Left renal cortex interstitium (tissue), 4 donors: ENCODE measurements at places on chromosomes 12 and 14.

GRCh38 chr14:59306775-59307174, 118.3 kb downstream of the DAAM1 start:
- DNase-seq, result no peak

DNA sequence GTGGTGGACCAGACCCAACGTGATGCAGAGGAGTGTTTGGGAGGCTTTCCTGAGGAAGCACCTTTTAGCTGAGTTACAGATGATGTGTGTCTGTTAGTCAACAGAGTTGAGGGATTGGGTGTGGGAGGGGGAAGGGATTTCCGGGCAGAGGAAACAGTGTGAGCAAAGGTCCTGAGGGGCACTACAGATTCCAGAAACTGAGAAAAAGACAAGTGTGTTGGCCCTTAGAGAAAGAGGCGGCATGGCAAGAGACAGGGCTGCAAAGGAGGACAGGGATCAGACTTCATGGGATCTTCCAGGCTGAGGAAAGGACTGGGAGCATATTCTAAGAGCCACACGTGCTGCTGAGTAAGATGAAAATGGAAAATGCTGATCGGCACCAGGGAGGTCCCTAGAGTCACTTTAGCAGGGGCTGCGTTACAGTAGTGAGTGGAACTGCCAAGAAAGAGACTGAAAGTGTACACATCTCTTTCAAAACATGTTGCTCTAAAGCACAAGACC, 9.4 kb upstream of the RPS6KL1 start:
- no peak for DNase-seq

GRCh38 chr12:115541891-115542421, 735.5 kb downstream of the MED13L start:
- DNase-seq, result no peak

DNA sequence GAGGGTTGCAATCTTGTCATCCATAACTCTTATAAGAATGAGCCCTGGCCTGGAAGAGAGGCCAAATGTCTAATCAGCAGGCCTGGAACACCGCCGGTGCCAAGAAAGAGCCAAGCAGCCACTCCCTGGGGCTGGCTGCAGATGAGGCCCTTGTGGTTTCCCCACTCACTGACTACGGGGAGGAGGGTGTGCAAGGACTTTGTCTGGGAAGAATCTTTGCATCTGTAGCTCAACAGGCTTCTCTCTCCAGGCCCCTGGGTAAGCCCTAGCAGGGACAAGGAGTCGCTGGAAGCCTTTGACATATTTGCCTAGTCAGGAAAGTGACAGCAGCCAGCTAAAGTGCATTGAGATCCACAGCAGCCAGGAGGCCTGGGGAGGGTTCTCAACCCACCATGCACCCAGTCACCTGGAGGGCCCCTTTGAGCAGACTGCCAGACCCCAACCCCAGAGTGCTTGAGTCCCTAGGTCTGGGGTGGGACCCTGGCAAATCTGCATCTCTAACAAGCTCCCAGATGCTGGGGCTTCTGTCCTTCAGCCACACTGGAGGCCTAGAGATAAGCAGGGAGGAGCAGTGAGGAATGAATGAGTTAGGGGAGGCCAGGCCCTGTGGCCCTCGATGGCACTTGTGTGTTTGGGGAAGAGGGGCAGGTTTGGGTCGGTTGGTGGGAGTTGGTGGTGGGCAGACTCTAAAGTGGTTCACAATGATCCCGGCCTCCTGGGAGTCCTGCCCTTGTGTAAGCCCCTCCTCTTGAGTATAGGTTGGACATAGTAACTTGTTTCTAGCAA, 13.9 kb upstream of the LRTM2 start:
- DNase-seq, result no peak

- no peak for DNase-seq
Measured at GRCh38 chr12:9961106-9961505, 10.1 kb upstream of the CLEC12A start.

- DNase-seq, result no peak
Measured at GRCh38 chr12:52494518-52494917, 1.5 kb upstream of the KRT6A start.

- DNase-seq, result no peak
Measured at GRCh38 chr14:27605282-27605681, 1007.4 kb upstream of the NOVA1 start.

DNA sequence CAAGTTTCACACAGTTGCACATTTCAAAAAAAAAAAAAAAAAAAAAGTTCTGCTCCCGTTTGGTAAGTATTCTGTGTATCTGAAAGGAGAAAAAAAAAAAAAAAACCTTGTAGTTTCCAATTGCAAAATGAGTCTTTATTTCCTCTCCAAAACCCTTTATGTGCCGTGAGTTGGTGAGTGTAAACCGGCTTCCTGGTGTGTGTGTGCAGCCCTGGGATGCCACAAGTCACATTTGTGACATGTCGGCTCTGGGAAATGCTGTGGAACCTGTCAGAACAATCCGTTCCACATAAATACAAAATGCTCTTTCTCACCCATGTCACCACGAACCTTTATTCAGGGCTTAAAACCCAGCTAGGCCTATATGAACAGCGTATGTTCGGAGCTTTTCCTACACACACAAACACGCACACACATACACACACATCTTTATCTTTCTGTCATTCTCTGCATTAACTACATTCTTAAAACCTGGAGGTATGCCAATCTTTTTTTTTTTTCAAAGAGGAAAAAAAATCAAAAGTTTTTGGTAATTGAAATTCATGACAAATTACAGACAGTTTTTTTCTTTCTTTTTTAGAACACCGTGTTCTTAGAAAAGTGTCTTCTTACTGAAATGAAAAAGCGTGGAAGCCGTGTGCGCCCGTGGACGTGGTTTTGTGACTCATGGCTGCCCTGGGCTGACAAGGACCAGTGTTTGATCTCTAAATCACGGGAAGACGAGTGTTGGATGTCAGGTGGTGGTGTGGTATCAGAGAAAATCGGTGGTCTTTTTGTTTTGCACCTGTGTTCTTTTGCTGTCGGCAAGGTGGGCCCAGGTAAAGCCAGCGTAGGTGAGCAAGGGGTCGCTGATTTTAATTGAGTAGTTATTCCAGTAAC, 612.0 kb downstream of the VRK1 start:
- DNase-seq, result no peak

- DNase-seq, result peak; percentile 44
Measured at GRCh38 chr12:13135371-13136178, 32.1 kb upstream of the GSG1 start.

GRCh38 chr12:51442324-51442723, 17.7 kb downstream of the SLC4A8 start:
- DNase-seq, result no peak

GRCh38 chr12:76532520-76532919, 27.1 kb downstream of the OSBPL8 start:
- no peak for DNase-seq

- no peak for DNase-seq
Measured at GRCh38 chr14:61513986-61514830, 181.1 kb upstream of the HIF1A start.

GRCh38 chr14:105859717-105860614, 333.6 kb downstream of the TMEM121 start:
- no peak for DNase-seq

DNA sequence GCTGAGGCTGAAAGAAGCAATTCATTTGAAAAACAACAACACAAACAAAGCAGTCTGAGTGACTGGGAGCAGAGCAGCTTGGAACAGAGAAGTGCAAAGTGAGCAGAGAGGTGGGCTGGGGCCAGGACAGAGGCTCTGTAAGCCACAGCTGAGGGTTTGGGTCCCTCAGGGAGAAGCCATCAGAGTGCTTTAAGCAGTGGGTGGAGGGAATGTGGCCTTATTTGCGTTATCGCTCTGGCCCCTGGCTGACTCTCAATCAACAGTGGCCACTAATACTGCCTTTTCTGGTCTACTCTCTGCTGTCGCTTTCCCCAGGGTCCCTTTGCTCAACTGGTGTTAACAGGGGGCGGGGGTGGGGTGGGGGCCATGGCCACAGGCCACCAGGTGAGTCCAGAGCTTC, 44.2 kb downstream of the IRF2BPL start:
- no peak for DNase-seq

GRCh38 chr12:116420227-116420880, 138.8 kb upstream of the MAP1LC3B2 start:
- DNase-seq, result no peak

- DNase-seq, result no peak
Measured at GRCh38 chr14:97916669-97917568, 1119.7 kb downstream of the VRK1 start.

DNA sequence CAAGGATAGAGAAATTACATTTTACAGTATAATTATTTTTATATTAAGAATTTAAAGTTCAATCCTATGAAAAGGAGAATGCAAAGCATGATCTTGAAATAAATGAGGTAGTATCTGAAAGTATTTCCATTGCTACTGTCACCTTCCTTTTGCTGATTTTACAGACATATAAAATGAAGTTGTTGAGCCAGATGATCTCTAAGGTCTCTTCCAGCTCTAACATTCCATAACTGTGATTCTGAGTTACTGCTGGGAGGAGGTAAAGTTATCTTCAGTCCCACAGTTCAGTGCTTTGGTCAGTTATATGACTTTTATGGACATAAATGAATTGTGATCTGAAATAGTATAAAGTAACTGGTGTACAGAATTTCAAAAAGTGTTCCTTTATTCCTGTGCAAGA, 52.8 kb downstream of the SLC38A6 start:
- DNase-seq, result no peak

DNA sequence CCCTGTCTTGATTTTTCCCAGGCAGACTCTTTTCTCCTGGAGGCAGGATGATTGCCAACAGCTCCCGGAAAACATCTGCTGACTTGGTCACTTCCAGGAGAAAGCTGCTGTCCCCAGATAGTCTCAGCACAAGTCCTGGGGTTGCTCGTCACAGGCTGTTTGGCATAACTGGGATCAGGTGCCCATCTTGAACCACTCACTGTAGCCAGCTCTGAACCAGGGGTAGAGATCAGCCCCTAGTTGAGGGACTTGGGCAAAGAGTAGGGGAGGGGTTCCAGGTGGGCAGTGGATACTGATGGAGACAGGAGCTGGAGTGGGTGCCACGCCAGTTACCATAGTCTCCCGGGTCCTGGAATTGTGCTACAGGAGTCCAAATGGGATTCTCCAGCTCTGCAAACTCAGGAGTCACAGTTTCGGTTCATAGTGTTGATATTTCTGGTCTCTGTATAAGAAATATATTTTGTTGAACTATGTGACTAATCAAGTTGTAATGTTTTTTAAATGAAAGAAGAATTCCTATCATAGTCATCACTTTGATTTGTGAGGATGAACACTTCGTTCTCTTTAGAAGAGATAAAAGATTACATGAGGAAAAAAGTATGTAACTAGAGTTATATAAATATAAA, 1154.5 kb downstream of the AACS start:
- DNase-seq, result no peak

DNA sequence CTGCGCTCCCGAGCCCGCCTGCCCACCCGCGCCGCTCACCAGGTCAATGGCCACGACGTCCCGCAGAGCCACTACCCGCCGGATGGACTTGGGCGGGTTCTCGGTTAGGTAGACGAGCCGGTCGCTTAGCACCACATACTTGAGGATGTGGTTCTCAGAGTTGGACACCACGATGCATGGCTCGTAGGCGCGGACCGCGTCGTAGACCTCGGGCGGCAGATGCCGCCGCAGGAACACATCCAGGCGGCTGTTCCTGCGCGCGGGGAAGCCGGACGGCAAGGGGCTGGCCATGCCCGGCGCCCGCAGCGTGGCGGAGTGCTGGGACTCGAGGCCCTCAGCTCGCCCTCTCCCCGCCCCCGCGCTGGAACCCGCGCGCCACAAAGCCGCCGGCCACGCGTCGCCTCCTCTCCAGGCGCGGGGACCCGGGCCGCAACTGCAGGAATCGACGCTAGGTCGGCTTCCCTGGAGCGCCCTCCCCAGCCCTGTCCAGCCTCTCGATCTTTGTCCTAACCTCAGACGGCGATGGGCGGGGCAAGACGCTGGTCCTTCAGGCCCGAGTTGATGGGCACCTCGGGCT, at the start of gene C12orf56:
TSS of gene C12orf56 (minus strand) at position 484 of the 577 bp plus-strand sequence. CDS start at position 291, 193 bp downstream.
- no peak for DNase-seq

DNA sequence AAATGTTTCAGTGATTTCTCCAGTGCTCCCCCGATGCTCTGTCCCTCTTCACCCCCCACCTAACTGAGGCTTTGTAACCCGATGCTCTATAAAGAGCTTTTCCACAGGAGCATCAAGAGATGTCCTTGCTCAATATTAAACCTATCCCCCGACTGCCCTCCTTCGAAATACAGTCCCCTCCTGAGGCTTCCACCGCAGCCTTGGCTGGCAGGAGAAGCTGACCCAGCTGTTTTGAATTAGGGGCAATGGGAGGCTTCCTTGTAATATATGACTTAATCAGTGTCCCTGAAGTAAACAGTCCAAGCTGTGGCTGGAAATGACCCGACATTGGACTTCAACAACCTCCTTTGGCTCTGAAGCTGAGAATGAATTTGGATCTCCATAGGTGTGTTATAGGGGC, 62.4 kb downstream of the TMEM30B start:
- DNase-seq, result no peak

DNA sequence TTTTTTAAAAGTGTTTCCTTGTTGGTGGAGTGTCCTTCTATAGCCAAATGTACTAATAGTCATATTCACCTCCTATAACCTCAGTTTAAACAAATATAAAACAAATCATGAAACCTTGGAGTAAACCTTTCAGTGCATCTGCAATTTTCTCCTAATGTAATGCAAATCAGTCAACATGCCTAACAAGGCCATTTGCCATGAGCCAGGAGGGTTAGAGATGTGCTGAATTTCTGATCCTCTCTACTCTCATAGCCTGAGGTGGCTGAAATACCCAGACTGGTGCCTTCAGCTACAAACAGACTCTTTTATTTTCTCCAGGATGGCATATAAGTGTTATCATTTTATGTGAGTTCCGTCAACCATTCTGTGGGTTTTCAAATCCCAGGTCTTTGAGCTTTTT, 908.1 kb downstream of the GALC start:
- no peak for DNase-seq

DNA sequence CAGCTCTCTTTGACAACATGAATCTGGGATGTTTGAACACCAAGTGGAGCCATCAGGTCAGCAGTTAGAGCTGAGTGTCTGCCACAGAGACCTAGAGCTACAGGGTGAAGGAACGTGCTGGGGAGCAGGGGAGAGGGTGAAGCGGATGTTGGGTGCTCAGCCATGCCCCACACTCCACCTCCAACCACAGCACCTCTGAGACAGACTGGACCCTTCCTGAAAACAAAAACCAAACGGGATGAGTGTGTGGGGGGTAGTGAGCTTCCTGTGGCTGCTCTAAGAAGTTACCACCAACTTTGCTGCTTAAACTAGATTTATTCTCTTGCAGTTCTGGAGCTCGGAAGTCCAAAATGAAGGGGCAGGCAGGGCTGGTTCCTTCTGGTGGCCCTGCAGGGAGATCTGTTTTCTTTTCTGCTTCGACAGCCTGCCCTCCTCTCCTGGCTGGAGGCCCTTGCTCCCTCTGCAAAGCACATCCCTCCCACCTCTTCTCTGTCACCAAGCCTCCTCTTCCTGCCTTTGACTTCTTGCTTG, 5.6 kb upstream of the GOLGA3 start:
- DNase-seq, result no peak
